ENCODE measurements at places on chromosomes 1 and 21.

GRCh38 chr21:37294679-37295078 is 27.5 kb upstream of the VPS26C start:
- no peak for DNase-seq

GRCh38 chr21:36909423-36909822 is 57.0 kb downstream of the HLCS start:
- no peak for DNase-seq

GRCh38 chr1:93851327-93851712 is 27.7 kb downstream of the DNTTIP2 start:
- no peak for DNase-seq

DNA sequence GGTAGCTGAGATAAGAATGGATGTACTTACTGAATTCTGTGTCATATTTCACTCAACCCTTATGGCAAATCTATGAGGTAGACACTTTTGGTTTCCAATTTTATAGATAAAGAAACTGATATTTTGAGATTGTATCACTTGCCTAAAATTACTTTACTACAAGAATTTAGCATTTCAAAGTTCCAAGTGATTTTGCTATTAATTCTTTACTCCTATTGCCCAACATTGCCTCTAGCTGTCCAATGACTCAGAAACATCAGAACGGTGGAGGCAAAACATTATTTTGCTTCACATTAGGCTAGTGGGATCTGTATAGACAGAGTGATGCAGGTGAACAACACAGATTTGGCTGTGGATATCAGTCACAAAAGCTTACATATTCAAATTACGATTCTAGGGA is 747.2 kb upstream of the NEGR1 start:
- DNase-seq: no peak

- DNase-seq: no peak
Measured at GRCh38 chr1:74468982-74469603, 43.3 kb downstream of the LRRC53 start.

- DNase-seq: no peak
Measured at GRCh38 chr1:207497941-207498340, 2.0 kb downstream of the CR1 start.
